ENCODE measurements at places on chromosomes 12 and 14.

GRCh38 chr12:42103155-42103554, 41.5 kb downstream of the GXYLT1 start:
- DNase-seq: no peak

DNA sequence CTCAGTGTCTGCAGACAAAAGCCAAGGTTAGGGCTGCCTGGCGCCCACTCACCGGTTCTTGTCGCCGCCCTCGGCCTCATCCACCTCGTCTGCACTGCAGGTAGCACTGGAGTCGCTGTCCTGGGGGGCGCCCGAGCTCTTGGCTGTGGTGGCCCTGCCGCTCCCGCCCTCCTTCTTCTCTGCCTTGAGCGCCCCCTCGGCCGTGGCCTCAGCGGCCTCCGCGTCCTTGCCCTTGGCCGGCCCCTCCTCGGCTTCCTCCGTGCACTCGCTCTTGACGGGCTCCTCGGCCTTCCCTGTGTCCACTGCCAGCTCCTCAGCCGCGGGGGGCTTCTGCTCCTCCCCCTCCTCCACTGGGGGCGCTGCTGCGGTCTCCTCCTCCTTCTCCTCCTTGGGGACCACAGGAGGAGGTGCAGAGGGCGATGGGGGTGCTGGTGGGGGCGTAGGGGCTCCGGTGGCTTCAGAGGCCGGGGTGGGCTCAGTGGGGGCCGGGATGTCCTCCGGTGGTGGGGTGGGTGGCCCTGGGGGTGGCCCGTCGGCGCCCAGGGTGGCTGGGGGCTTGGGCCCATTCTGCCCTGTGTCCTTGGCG, 77.2 kb downstream of the RFLNA start:
- no peak for DNase-seq

GRCh38 chr14:75917946-75918335, 63.9 kb downstream of the TGFB3 start:
- DNase-seq: no peak

DNA sequence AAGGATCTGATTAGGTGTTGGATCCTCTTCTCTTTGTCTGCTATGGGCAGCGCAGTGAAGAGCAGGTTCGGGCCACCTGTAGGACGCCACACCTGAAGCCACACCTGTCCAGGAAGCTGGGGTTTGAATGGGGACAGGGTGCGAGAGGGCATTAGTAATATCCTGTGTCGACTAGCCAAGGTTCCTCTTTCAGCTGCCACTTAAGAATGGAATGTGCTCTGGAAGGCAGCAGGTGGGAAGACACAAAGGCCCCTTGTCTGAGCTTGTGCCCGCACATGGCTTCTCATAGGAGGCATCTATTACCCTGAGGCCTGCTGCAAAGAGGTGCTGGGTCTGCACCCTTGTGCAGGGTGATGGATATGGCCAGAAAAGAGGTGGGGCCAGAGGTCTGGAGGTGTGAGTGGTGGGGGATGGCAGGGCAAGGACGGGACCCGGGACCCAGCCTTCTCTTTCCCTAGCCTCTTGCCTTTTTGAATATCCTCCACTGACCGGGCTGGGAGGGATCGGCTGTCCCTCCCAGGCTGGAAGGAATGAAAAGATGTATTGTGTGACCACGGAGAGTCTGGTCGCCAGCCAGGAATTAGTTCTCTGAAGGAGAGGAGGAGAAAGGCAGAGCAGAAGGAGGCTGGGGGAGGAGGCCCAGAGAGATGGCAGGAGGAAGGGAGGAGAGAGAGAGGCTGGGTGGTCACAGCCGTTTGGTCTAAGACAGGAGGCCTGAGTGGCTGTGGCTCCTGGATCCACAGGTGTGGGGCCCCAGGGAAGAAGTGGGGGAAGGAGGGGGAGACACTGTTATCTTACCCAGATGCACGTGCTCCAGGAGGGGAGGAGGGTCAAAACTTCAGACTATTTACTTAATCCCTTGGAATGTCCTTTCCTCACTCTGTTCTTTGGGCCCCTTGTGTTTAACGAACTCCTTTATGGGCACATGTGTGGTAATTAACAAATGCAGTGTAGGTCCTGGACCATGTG, 101.5 kb downstream of the SMOC1 start:
- DNase-seq: no peak

Measured in NCI-H69 (cell line).